NB4 (cell line): ENCODE measurements at places on chromosomes 2 and 18.

DNA sequence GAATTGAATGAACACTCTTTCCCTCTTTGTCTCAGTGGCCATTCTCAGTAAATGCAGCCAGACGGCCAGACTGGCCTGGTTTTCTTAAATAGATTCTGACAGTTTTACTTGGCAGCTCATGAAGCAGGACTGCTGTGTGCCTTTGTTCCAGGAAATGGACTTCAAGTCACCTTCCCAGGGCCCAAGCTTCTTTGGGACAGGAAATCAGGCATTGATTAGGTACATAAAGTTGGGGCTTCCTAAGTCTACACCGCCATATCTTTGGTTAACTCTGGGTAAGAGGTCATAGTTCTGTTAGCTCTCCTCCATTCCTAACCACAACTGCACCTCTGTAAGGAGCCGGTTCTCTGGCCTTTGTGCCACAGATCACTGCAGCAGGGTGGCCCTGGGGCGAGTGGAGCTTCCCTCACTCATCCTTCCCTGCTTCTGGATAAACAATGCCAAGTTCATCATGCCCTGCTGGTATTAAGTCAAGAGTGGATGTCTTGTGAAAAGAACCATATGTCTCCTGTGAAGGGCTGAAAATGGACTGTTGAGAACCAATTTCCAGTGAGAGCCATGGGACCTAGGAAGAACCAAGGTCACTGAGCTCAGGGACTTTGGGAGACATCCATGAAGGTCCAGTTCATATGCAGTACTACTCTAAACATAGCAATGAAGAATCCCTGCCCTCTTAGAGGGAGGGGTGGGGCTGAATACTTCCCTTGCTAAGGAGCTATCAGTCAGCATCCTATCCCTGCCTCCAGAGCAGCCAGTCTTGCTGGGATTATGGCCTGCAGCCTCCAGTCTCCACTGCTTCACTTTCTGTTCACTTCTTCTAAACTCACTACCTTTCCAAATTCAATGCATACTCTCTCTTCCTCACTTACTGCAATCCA is 122.6 kb upstream of the XPO1 start:
- DNase-seq = no peak

- DNase-seq = no peak
Observed at GRCh38 chr2:186129767-186130581, 356.1 kb upstream of the ZC3H15 start.

- DNase-seq = no peak
Observed at GRCh38 chr2:176409671-176410070, 140.4 kb downstream of the MTX2 start.

GRCh38 chr18:24766376-24766775 is 305.9 kb downstream of the HRH4 start:
- no peak for DNase-seq

GRCh38 chr2:240507778-240508251 is 50.0 kb downstream of the ANKMY1 start:
- no peak for DNase-seq

GRCh38 chr2:139357972-139358371 is 577.8 kb upstream of the NXPH2 start:
- DNase-seq = no peak

DNA sequence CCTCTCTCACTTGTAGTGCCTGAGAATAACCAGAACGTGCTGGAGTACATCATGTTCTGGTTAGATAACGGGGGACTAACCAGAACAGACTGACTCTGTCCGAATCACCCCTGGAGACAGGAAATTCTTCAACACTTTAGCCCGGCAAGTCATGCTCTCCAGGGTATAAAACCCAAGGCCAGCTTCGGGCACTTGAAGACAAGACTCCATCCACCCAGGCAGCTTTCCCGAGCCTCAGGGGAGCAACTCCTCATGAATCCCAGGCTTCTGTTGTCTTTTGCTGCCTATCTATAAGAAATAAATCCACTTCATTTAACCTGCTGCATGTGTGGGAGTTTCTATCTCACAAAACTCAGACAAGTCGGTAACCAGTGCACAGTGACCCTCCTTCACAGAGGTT is 99.6 kb downstream of the KCNF1 start:
- no peak for DNase-seq

- no peak for DNase-seq
Observed at GRCh38 chr2:17136877-17137276, 381.4 kb downstream of the RAD51AP2 start.

GRCh38 chr2:162232671-162233070 is 10.6 kb downstream of the FAP start:
- DNase-seq = no peak

DNA sequence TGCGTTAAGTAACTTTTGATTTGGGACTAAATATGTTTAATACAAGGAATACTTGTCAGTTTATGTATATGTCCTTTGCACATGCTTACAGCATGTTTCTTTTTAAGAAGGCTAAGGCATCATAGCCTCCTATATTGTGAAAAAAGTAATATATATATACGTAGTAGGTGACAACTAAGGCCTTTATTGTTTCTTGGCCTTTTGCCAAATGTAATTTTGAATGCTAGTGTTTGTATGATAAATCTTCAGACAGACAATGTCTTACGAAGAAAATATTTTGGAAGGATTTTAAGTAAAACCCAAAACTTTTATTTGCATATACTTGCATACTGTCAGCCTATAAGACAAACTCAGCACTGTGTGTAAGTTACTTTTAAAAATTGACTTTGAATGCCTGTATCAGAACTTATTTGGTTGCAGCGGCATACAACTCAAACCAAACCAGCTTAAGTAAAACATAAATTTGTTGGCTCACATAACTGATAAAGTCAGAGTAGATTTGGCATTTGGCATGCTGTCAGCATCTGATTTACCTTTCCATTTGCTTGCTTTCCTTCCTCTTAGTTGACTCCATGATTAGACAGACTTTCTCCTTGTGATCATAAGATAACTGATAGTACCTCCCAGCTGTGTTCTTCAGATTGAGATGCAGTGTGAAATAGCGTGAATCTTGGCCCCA is 24.4 kb downstream of the UBE2E3 start:
- no peak for DNase-seq

DNA sequence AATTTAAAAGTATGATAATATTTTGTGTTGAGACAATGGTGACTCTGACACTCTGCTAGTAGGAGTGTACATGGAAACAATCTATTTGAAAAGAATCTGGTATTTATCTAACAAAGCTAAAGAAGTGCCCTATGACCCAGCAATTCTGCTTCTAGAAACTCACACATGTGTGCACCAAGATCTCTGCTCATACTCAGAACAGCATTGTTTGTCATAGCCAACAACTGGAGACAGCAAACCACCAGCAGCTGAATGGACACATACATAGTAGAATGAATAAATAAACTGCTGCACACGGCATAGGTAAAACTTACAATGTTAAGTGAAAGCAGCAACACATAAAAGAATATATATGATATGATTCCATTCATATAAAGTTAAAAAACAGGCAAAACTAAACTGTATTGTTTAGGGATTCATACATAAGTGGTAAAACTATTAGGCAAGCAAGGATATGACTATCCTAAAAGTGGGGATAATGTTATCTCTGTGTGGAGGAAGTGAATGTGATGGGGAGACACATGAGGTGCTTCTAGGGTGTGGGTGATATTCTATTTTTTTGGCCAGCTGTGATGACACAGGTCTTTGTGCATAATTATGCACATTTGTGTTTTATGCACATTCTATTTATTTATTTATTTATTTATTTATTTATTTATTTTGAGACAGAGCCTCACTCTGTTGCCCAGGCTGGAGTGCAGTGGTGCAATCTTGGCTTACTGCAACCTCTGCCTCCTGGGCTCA is 71.1 kb downstream of the RFTN2 start:
- no peak for DNase-seq

GRCh38 chr2:196594158-196594557 is 45.4 kb upstream of the CCDC150 start:
- no peak for DNase-seq

- DNase-seq = no peak
Observed at GRCh38 chr18:61850756-61851155, 42.1 kb downstream of the RNF152 start.

- DNase-seq = peak; percentile 45
Observed at GRCh38 chr2:237701859-237702390, 74.5 kb downstream of the LRRFIP1 start.

GRCh38 chr2:101265893-101266499 is 13.3 kb downstream of the CNOT11 start:
- no peak for DNase-seq

DNA sequence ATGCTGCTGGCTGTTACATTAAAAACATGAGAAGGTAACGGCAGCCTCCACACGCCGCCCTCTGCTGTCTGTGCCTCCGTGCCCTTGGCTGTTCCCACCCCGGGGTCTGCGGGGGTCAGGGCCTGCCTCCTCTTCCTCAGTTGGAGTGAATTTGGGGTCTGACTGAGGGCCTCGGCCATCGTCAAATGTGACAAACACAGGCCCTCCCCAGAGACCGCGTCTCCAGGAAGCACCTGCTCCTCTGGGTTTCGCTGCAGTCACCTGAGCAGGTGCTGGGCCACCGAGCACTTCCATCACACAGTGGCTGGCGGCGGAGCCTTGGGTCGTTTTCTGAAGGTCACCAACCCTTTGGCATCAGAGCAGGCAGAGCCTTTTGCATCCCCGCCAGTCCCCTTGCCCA is 70.9 kb downstream of the NFATC1 start:
- no peak for DNase-seq

- peak; percentile 2 for DNase-seq
Observed at GRCh38 chr18:42176599-42176998, 221.6 kb downstream of the PIK3C3 start.

DNA sequence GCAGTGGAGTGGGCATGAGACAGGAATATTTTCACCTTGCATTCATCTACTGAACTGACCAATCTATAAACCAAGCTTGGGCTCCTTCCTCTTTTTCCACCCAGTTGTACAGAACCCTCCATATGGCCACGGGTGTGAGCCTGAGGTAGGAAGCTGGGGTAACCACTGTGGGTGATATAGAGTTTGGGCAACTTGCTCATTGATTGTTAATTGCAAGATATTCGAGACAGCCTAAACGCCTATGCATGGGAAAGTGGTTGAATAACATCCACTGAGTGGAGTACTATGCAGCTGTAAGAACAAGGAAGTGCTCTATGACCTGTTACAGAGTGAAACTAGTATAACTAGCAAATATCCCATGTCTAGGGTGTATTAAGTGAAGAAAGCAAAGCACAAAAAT is 7.3 kb upstream of the VAPA start:
- peak; percentile 88 for DNase-seq

DNA sequence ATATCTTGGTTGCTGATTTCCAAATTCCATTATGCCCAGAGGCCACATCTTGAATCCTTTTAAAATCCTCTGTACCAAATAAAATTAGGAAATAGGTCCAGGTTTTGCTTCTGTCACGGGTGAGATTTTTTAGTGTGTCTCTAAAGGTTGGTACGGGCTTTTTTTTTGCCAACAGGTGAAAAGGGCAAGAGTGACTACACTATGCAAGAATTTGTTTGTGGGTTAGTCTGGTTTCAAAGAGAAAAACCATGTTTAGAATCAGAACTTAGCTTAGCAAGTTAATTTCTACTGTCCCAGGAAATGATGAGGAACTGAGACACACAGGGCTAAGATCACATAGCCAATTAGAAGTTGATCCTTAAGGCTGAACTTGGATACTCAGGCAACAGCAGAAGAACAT is 41.7 kb downstream of the POLR1A start:
- no peak for DNase-seq

DNA sequence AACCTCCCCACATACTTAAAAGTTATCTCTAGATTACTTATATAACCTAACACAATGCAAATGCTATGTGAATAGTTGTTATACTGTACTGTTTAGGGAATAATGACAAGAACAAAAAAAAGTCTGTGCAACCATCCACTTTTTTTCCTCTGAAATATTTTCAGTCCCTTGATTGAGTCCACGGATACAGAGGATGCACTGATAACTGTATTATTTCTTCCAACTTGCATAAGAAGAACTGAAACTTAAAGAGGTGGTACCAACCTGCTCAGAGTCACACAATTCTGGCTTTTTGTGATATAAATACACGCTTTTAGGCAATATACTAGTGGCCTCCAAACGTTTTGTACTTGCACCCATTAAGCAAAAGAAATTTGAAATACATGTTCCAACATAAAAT is 1.4 kb downstream of the SMC6 start:
- no peak for DNase-seq

GRCh38 chr2:185645529-185645928 is 93.1 kb upstream of the FSIP2 start:
- DNase-seq = no peak

DNA sequence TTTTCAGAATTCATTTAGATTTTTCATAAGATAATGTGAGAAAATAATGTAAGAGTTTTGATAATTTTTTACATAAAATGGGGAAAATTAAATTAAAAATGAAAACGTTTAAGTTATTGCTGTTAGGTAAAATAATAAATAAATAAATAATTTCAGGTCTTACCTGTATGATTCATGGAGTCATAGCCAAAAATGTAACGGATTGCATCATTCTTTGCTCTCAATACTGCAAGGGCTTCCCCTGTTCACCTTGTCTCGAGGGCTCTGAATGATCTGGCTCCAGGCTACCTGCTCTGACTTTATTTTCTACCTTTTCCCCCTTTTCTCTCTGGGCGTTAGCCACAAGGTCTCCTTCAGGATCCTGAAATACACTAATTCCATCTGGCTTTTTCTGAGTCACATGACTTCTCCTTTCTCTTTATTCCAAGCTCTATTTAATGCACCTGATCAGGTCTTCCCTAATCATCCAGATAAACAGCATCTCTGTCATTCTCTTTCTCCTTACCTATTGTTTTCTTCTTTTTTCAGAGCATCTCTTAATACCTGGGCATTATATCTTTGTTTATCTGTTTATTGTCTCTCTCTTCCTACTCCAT is 30.0 kb upstream of the CFAP36 start:
- no peak for DNase-seq

DNA sequence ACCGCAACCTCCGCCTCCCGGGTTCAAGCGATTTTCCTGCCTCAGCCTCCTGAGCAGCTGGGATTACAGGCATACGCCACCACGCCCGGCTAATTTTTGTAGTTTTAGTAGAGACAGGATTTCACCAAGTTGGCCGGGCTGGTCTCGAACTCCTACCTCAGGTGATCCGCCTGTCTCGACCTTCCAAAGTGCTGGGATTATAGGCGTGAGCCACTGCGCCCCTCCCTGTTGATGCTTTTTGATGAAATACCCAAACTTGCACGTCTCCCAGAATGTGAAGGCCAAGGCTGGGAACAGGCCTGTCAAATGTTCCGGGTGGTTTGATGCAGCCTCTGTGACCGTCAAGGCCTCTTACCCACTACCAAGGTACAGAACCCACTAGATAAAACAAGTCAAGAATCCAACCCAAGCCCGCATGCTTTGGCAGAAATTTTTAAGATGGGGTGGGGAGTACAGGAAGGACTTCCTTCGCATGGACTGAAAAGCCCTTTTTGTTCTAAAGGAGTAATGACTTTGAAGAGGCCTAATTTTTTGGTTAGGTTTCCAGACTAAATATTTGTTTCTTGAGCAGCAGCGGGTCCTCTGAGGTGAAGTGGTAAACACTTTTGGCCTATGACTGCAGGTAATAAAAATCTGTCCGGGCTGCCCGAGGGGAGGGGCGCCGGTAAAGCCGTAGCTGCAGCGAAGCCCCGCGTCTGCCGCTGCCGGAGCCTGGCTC is 3.7 kb upstream of the EVX2 start:
- DNase-seq = no peak
